Left kidney (tissue), 8 donors: ENCODE measurements at places on chromosomes 2 and 18.

- no peak for DNase-seq
Observed at GRCh38 chr18:24860978-24861680, 400.7 kb downstream of the HRH4 start.

DNA sequence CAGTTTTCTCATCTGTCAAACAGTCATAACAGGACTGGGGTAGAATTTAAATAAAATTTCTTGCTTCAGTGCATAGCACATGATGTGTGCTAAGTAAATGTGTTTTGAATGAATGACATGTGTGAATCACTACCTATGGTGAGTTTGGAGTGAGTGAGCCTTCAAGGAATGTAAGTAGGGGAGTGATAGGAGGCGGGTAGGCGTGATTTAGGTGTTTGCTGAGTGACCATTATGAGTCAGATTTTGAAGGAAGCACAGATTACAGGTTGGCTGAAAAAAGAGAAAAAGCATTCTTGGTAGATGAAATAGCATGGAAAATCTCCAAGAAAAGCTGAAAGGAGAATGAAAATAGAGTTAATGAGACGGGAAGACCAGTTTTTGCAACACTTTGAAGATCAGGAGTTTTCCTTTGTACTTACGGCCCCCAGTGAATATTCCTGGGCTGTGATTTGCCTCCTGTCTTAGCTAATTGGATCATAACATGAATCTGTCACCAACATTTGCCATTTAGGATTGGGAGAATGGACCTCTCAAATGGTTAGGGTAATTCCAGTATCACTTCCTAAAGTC, 136.9 kb upstream of the GATA6 start:
- DNase-seq = no peak

DNA sequence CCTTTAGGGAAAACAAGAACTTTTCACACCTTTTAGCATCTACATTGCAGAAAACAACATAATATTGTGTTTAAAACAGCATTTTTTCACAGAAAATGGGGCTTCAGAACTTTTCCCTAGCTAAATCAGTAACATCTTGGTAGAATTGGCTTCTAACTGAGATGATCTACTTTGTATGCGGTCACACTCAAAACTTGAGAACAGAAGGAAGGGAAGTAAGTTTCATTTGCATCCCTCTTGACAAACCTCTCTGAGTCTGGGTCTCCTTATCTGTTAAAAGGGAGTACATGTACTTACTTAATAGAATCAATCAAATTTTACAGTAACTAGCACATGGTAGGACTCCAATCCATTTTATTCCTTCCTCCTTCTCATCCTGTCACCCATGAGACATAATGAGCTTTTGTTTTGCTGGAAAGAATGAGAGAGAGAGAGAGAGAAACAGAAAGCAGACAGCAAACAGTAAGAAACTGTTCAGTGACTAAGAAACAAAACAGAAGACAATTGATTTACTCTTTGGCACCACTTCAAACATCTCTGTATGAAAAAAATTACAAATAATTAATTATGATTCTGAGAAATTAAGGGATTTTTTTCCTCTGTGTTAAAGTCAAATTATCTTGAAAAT, 387.3 kb downstream of the SATB2 start:
- no peak for DNase-seq

DNA sequence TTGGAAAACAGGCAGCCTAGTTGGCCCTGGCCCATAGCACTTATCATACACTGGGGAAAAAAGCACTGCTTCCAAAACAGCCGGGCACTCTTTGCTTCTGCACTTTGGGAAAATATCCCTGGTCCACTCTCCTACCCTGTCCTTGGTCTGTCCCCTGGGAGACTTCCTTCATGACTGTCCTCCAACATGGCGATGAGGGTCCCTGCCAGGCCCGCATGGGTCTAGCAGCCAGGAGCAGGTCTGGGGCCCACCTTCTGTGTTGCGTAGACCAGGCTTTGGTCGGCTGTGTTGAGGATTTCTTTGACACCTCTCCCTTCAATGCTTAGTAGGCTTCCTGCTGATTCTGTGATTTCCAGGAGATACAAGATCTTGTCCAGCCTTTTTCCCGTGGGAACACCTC, 12.2 kb downstream of the KCNF1 start:
- DNase-seq = no peak

DNA sequence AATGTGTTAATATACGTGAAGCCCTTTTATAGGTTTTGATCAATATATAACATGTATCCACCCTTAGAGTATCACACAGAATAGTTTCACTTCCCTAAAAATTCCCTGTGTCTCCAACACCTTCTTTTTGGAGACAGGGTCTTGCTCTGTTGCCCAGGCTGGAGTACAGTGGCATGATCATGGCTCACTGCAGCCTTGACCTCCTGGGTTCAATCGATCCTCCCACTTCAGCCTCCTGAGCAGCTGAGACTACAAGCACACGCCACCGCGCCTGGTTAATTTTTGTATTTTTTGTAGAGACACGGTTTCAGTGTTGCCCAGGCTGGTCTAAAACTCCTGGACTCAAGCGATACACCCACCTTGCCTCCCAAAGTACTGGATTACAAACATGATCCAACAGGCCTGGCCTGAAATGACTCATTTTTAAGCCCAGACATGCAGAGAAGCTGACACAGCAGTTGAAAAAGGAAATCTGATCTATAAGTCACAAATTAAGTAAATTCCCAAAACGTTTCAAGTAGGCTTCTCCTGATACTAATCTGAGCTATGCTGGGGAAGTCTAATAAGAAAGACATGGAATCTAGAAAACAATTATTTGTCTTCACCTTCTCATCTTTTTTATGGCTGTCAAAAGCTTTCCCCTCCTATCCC, 2.9 kb downstream of the DUSP11 start:
- DNase-seq = no peak

DNA sequence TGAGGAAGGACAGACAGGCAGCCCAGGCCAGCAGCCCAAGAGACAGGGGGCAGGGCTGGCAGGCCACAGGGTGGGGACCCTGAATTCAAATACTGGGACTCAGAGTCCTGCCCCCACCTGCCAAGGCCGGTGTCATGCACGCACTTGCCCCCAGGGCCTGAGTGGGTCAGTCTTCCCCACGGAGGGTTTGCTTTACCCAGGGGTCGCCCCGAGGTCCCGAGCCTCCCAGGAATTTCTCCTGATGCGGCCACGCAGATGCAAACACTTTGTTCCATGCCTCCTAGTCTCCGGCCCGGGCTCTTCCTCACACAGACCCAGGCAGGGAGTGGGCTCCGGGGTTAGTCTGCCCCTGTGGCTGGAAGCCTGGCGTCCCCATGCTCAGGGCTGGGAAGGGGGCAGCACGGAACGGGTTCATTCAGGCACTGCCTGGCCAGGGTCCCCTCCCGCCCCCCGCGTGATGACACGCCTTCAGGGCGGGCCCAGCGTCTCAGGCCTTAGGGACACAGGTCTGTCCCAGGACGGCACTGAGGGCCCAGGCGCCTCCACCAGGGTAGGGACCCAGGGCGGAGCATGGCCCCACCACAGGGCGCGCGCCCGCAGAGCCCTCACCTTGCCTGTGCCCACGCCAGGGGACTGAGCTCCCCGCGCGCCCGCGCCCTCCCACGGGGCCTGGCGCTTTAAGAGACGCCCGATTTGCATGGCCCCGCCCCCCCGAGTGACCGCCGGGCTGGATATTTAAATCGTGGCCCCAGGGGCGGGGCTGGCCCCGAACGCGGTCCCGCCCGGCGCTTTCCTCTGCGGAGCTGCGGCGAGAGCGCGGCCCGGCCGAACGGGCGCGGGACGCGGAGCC, at the start of gene SNED1:
SNED1 (plus strand) TSS at position 763 of the 850 bp plus-strand sequence. CDS start 220 bp downstream, outside the sequence.
- peak; percentile 83 for DNase-seq
